ENCODE measurements at places on chromosomes 4 and X. TPM values are rescaled to one million over a fixed set of nuclear protein-coding genes. Genes with fewer than 3 reads are reported as not detected.

RAB33A gene
- 1.6 TPM for total RNA-seq

NDP gene
- total RNA-seq, result 0.28 TPM

SPOCK3 gene
- total RNA-seq, result not detected

FGA gene
- not detected for total RNA-seq

SPANXN1 gene
- total RNA-seq, result not detected

TMEM271 gene
- total RNA-seq, result not detected

SHISA3 gene
- under 0.01 TPM for total RNA-seq

LIMCH1 gene
- 2.9 TPM for total RNA-seq

TCP11X2 gene
- total RNA-seq, result not detected

TAB3 gene
- total RNA-seq, result 6.1 TPM

SRPX2 gene
- total RNA-seq, result 20.6 TPM

FAT1 gene
- total RNA-seq, result 519 TPM

DCAF12L1 gene
- total RNA-seq, result not detected

DCAF16 gene
- 31.5 TPM for total RNA-seq

DTHD1 gene
- not detected for total RNA-seq

CT45A5 gene
- not detected for total RNA-seq

SETD7 gene
- 46.6 TPM for total RNA-seq

MRPL1 gene
- total RNA-seq, result 13.4 TPM

MAGED4B gene
- total RNA-seq, result 35.5 TPM

SHROOM4 gene
- 2.2 TPM for total RNA-seq

CCNA2 gene
- total RNA-seq, result 59.7 TPM

SHOX gene
- total RNA-seq, result not detected

EMD gene
- total RNA-seq, result 11.4 TPM

NKX6-1 gene
- total RNA-seq, result under 0.01 TPM

GJB1 gene
- total RNA-seq, result not detected

EGFL6 gene
- total RNA-seq, result not detected

PDGFRA gene
- 157 TPM for total RNA-seq

CENPVL3 gene
- not detected for total RNA-seq

VEGFC gene
- total RNA-seq, result 26.9 TPM

SPANXD gene
- total RNA-seq, result not detected

ARX gene
- total RNA-seq, result not detected

MAGED4 gene
- total RNA-seq, result 9.9 TPM

NAA15 gene
- total RNA-seq, result 43.4 TPM

SULT1B1 gene
- 0.18 TPM for total RNA-seq

PPEF2 gene
- not detected for total RNA-seq

DIPK2B gene
- total RNA-seq, result not detected

AWAT2 gene
- total RNA-seq, result under 0.01 TPM

ARHGAP4 gene
- total RNA-seq, result 0.28 TPM

PIN4 gene
- total RNA-seq, result 2.2 TPM

REELD1 gene
- not detected for total RNA-seq

TRAPPC11 gene
- total RNA-seq, result 56.8 TPM

SPANXN4 gene
- not detected for total RNA-seq

CFAP47 gene
- not detected for total RNA-seq

GK gene
- total RNA-seq, result 12.2 TPM

MAGEA8 gene
- total RNA-seq, result not detected

IL1RAPL1 gene
- 12.5 TPM for total RNA-seq

NLGN4X gene
- not detected for total RNA-seq

SHROOM2 gene
- 8.1 TPM for total RNA-seq

SMR3B gene
- total RNA-seq, result not detected

CENPE gene
- total RNA-seq, result 14.5 TPM

NLGN3 gene
- total RNA-seq, result 0.18 TPM

LAMP2 gene
- 129 TPM for total RNA-seq
